ENCODE measurements at places on chromosomes 5 and 9.

GRCh38 chr5:133538718-133539117 is 73.6 kb downstream of the FSTL4 start:
- DNase-seq = no peak

DNA sequence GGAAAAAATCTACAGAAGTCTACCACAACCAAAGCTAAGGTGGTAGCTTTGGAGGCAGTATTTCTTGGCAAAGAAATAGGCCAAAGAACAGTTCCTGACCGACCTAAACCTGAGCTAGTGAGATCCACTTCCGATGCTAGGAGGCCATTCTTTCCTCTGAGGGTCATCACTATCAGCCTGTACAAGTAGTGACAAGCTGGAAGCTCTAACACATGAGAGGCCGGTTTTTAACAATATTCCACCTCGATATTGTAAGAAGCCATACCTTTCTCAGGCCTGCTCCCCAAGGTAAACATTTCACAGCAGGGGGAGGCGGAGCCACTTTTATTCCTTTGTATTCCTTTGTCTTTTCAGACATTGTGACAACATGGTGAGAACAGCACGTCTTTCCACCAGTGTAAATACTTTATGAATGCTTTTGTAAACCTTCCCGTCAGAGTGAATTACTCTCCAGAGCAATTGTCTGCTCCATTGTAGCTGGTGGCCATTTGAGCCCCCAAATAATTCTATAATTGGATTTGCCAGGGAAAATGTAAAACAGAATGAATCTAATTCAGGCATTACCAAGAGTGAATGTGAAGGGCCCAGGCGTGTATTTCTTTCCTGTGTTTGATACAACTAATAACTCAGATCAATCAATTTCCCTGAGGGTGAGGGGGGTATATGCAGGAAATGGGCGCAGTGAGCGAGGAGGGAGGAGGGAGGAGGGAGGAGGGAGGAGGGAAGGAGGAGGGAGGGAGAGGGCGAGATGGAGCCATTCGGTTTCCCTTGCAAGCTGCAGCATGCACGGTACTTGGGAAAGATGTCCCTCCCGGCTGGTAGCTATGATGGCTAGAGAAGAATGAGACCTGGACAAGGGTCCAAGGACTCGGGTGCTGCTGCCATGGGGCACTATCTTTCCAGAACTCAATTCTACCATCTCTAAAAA is 166.6 kb downstream of the CDK5RAP2 start:
- DNase-seq = no peak

DNA sequence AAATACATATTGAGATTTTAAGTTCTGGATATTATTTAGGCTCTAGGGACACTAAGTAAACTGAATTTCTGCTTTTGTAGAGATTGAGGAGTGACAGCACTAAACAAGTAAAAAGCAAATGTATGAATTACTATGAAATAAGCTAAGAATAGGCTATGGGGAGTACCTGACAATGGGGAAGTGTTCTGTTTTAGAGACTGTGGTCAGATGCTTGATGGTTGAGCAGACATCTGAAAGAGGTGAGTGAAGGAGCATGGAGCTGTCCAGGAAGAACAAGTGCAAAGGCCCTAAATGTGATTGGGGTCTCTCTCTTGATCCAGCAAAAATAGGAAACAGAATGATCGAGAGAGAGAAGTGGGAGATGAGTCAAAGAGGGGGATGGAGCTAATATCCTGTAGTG is 111.7 kb downstream of the JAKMIP2 start:
- no peak for DNase-seq

DNA sequence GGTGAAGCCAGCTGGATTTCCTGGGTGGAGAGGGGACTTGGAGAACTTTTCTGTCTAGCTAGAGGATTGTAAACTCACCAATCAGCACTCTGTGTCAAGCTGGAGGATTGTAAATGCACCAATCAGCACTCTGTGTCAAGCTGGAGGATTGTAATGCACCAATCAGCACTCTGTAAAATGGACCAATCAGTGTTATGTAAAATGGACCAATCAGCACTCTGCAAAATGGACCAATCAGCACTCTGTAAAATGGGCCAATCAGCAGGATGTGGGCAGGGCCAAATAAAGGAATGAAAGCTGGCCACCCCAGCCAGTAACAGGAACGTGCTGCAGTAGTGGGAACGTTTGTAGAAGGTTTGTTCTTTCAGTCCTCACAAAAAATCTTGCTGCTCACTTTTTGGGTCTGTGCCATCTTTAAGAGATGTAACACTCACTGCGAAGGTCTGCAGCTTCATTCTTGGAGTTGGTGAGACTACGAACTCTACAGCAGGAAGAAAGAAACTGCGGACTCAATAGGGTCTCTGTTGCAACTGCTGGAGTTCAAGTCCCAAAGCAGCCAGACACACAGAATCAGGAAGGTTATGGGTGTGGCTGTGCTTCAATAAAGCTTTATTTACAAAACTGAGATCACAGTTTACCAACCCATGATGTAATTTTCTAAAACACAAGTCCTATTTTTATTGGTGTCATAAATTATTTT is 145.7 kb upstream of the ERCC6L2 start:
- DNase-seq = no peak

DNA sequence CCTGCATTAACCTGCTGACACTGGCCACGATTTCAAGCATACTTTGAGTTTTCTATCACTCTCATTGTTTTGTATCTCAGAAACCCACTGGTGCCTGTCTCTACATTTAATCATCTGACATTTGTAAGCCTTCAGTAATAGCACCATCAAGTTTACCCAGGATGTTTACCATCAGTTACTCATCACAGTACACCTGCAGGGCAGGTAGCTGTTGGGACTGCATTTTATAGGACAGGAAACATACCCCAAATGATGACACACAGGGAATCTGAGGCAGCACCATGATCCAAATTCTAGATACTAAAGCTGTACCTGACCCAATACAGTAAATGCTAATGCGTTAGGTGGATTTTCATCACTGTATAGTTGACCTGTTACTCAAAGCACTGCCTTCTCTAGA is 114.2 kb downstream of the FEM1C start:
- DNase-seq = no peak

DNA sequence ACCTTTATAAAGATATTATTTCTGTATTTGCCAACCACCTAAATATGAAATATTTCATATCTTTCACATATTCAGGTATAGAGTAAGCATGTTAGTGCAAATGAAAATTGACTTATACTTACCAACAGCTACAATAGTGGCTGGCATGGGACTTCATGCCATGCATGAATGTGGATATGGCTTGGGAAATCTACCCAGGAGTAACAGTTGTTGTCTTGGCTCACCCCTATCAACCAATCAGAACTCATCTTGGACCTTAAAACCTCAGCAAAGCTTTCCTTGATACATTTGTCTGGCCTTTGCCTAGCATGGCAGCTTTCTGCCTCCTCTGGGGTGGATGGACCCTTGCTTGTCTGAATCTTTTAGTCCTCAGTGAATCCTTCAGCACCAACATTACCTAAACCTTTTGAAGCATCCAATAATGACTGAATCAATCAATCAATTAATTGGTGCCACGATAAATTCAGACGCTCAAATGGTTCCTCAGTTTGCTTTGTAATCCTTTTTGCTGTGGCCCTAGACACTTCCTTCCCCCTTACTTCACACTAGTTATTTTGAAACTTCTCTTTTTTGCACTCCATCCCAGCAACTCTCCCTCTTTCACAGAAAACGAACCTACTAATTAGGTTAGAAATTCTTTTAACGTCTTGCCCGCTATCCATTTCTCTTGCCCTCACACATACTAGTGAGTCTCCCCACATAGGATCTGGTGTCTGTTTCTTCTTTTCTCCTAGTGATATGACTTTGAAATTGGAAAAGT is 132.3 kb upstream of the ZNF608 start:
- no peak for DNase-seq

- DNase-seq = no peak
Measured at GRCh38 chr9:130630506-130631330, 33.7 kb upstream of the PRDM12 start.

DNA sequence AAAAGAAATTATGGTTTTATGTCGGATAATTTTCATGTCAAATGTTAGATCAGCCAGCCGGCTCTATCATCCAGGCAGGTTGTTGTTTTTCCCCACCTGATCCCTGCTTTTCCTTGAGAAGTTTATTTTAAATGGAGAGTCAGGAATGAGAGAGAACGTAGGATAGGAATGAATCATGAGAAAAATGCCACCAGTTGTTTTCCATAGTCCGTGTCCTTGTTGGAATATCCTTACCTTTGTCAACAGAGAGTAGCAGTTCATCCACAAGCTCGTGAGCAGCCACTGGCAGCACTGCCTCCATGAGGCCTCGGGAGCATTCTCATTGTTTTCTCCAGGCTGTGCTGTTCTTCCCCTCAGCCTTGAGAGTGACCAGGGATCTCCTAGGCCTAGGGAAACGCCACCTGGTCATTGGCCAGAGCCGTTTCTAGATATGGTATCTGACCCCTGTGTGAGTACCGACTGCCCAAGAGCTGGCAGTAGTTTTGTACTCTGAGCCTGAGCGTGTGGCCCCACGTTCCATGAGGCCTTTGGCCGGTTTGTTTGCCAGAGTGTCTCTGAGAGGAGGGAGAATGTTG is 293.3 kb downstream of the FANCC start:
- peak; percentile 66 for DNase-seq
